Hippocampal formation (tissue), 2 donors: ENCODE measurements at places on chromosomes 1 and 21.

DNA sequence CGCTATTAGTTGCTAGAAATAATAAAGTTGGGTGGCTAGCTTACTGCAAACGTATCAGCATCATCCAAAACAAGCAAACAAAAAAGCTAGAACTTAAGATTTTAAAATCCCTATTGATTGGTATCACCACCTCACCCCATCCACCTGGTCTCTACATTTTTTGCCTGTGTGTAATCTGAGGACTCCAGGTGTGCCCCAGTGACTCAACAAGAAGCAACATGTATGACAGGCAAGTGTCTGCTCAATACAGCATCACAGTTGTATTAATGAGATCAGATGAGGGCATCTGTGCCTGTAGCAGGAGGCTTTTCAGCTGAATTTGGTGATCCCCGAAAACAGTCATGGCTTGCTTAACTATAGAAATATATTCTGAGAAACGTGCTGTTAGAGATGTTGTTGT lies 14.6 kb upstream of the PAPPA2 start:
- DNase-seq, result no peak

DNA sequence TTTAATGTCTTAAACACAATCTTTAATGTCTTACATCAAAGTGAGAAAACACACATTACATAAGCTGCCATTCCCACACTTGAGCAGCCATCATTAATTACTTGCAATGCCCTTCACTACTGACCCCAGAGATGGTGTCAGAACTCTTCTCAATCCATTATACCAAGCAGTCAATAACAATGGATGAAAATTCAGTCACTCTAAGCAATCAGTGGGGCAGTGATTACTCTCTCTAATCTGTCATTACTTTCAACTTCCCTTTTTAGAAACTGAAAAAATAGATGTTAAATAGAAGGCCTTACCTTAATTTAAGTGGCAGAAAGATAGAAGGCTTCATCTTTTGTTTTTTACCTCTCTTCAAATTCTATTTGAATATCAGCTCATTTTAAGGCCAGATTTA lies 9.7 kb upstream of the FRRS1 start:
- DNase-seq, result no peak

DNA sequence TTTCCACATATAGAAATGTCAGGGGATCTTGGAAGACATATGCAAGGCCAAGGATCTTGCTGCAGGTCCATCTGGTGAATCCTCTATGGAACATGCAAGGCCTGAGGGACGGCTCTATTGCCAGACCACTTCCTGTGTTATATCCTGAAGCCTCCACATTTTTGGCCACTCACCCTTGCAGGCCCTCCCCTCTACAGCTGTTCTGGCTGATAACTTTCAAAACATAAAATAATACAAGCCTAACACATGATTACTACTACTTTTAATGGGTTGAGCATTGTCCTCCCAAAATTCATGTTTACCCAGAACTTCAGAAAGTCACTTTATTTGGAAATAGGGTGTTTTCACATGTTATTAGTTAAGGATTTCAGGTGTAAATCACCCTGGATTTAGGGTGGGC lies 18.5 kb upstream of the LYPLAL1 start:
- DNase-seq, result no peak

DNA sequence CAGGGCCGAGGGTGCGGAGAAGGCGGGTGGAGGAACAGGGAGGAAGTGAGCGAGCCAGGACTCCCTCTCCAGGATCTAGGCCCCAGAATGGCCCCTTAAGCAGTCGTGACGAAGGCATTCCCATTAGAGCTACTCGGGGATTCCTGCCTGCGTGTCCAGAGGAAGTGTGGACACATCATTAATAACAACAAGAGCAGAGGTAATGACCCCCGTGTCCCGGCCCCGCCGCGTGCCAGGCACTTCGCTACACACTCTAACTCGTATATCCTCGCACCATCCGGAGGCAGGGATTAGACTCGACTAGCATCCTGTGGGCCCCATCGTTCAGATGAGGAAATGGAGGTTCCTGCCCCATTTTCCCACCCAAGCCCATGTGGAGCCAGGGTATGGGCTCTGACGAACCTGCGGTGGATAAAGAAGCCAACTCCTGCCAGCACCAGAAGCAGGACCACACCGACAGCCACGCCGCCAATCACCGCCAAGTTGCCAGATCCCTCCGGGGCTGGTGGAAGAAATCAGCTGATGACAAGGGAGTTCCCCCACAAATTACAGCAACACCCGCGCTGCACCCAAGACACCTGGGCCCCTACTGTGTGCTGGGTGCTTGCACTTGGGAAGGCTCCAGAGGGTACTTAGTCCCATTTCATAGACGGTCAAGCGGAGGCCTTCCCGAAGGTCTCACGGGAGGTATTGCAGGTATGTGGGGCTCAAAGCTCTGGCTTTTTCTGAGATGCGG lies 21.6 kb downstream of the EPHA2 start:
- DNase-seq, result no peak

- DNase-seq, result no peak
Measured at GRCh38 chr1:3676581-3677470, 24.5 kb downstream of the TP73 start.

DNA sequence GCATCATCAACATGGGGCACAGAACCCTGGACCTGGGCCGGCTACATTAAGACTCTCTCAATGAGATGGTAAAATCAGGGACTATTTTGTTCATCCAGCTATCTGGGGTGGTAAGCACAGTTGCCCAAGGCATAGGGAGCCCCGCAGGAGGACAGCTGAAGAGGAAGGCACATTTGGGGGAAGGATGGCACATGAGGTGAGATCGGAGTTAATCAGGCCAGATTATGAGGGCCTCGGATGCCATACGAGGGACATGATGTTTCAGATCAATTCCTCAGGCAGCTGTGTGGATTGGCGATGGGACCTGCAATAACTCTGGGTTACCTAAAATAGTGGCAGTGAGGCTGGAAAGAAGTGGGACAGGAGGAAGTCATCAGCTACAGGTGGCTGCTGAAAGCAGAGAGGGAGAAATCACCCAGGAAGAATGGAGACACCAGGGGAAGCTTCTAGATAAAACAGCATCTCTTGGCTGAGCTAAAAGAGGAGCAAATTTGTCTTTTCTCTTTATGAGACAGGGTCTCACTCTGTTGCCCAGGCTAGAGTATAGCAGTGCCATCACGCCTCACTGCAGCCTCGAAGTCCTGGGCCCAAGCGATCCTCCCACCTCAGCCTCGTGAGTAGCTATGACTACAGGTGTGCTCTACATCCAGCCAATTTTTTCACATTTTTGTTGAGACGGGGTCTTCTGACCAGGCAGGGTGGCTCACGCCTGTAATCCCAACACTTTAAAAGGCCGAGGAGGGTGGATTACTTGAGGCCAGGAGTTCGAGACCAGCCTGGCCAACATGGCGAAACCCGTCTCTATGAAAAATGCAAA lies 21.1 kb downstream of the TOMM20 start:
- no peak for DNase-seq

- no peak for DNase-seq
Measured at GRCh38 chr1:244192325-244192724, 141.2 kb downstream of the ZBTB18 start.

DNA sequence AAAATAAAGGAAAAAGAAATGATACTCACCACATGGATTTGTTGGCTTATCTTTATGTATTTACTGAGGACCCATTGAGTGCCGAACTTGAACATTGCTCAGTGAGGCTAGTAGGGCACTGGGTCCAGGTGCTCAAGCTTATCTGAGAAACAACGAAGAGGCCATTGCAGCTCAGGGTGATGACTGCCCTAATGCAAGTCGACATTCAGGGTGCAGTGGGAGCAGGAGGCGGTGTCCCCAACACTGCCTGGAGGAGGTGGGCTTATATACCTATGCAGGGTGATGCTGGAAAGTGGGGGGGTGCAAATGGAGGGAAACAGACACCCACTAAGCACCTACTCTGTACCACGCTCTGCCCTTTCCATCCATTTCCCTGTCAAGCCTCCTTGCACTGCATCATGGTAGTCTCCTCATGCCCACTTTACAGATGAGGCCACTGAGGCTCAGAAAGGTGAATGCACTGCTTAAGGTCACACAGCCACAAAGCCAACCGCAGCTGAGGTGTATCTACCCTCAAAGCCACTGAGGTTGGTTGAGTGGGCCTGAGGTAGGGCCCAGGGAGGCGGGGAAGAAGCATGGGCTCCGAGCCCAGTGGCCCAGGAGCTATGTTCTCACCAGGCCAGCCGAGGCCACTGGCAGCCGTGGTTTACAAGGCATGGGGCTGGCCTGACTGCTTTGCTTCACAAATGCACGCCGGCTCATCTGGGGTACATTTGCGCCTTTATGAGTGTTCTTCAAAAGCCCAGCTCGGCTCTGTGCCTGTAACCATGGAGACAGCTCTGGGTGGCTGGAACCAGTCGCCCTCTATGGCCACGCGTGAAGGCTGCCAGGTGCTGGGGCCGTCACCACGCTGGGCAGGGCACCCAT lies 103.8 kb downstream of the EPHB2 start:
- DNase-seq, result peak; percentile 69

DNA sequence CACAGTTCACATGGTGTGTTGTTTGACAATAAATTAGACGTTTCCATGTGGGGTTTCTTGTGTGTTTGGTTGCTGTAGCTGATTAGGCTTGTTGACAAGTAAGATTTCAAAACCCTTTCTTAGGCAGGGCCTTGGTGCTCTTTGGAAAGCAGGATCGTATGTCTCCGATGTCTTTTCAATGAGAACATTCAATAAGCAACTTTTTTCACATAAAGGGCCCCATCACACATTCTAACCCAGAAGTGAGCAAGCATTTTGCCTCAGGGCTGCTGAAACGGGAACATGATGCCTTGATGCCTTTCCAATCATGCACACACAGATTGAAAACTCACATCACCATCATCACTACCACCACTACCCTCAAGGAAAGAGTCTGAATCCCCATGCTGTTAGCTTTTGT lies 33.1 kb downstream of the LPAR3 start:
- no peak for DNase-seq

GRCh38 chr1:202890392-202890791 lies 1.4 kb upstream of the RABIF start:
- no peak for DNase-seq

GRCh38 chr1:59494145-59494833 lies 197.4 kb downstream of the FGGY start:
- no peak for DNase-seq

DNA sequence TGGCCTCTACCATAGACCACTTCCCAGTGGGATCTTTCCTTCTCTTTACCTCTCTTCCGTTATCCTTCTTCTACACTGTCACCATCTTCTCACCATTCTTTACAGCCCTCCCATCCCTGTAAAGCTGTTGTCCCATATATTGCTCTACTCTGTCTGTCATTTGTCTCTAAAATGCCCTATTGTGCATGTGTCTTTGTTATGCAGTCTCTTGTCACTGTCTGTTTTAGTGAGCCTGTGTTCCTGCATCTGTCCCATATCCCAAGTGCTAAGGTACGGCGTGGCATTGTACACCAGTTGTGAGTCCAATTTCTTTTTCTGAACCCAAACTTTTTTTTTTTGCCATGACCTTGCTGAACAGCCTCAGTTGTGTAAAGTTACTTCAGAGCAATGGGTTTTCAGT lies 8.8 kb upstream of the ZBTB18 start:
- DNase-seq, result no peak

GRCh38 chr1:20551945-20552727 lies at the start of gene FAM43B:
TSS of gene FAM43B (plus strand) at chr1:20552573. CDS start at chr1:20552974, 401 bp downstream.
- peak; percentile 59 for DNase-seq

DNA sequence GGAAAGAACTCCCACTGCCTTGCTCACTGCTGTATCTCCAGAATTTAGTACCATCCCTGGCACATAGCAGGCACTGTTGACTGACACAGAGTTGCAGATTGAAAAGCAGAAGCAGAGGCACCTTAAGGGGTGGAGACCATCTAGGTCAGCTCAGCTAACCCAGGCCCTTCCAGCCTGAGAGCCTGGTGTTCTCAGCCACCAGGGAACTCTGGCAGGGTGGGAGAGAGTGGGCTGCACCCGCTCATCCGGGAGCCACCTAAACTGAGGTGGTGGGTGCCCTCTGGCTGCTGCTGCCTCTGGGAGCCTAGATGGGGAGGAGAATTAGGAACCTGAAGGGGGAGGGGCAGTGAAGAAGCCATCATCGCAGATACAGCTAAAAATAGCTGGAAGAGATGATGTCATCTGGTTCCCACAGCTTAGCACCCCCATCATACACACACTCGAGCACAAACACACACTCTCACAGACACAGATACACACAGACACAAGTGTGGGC lies 1.5 kb upstream of the TSPAN1 start:
- no peak for DNase-seq

GRCh38 chr1:58430421-58431275 lies 115.9 kb downstream of the OMA1 start:
- DNase-seq, result no peak

- no peak for DNase-seq
Measured at GRCh38 chr21:32494934-32495709, 82.6 kb downstream of the EVA1C start.

- no peak for DNase-seq
Measured at GRCh38 chr1:153776845-153777370, 1.7 kb downstream of the SLC27A3 start.

DNA sequence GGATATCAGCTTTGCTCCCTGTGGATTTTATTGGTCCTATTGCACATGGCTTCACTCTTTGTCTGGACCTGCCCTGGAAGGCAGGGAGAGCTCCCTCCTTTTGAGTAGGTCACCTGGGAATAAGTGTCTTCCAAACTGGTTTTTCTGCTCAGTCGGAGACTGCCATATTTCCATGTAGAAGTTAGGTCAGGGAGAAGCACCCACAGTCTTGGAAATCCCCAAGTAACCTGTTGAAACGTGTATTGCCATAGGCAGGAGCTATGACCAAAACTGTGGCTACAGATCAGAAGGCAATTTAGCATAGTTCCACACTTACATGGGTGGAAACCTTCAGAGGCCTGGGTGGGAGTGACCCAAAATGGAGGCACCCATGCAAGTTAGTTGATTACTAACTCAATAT lies 3.5 kb upstream of the GNG12 start:
- DNase-seq, result no peak

GRCh38 chr1:185568155-185569123 lies 165.8 kb upstream of the HMCN1 start:
- no peak for DNase-seq

- peak; percentile 5 for DNase-seq
Measured at GRCh38 chr1:97906567-97907241, 14.1 kb downstream of the DPYD start.

GRCh38 chr1:199591468-199591867 lies 436.0 kb upstream of the NR5A2 start:
- no peak for DNase-seq

DNA sequence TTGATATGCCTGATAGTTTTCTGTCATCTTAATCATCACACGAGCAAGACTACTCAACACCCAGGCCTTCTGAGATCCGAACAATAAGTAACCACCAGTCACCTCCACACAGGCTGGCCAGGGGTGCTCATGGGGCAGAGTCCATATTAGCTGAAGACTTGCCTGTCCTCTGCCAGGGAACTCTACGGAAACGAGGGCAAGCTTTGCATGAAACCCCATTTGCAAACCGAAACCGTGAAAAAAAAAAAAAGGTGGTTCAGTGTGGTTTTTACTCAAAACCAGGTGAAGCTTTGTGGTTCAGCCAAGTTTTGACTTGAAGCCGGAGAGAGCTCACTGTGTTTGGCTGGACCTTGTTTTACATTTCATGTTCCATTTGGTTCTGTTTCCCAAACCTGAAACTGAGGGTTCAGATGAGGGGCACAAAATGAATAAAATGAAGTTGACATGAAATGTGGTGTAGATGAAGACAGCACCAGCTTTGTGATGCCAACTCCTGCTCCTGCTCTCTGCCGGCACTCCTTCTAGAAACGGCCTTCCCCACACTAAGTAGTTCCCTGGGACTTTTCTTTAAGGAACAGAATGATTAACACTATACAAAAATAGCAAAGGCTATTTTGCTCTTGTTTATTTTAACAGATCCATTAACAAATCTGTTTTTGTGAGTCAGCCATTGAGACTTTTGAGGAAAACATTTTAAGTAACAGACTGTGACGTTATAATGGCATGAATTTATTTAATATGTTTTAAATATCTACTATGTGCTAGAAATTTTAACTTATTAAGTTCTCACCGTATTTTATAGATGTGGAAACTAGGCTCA lies 74.7 kb downstream of the RUNX1 start:
- DNase-seq, result no peak
